ENCODE measurements at places on chromosomes 3 and 15.
A peak's percentile ranks its signal among the peaks of the same experiment; 100 is the strongest.

DNA sequence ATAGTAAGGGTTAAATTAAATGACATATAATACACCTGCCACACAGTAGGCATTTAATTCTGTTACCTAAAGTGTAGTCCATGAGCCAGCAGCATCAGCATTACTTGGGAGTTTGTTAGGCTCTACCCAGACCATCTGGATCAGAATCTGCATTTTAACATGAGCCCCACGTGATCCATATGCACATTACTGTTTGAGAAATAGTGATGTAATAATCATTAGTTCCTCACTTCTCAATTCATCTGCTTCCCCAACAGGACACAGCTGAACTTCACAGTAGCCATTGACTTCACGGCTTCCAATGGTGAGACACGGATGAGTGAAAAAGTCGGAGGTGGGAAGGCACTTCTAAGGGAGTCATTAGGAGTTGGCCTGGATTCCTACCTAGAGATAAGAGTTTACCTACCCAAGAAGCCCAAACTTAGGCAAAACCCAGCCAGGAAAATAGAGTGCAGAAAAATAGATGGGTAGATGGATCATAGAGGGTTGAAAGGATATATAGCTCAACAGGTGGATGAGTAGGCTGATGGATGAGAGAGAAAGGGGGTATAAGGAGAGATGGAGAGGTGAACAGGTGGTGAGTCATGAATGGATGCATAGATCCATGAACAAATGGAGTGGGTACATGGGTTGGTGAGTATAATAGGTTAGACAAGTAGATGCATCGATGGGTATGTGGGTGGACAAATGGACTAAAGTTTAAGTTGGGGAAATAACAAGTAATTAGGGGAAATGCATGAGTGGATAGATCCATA, 13.3 kb downstream of the CPNE9 start:
- no peak for DNase-seq

- no peak for DNase-seq
Measured at GRCh38 chr15:60087561-60087960, 83.5 kb downstream of the FOXB1 start.

DNA sequence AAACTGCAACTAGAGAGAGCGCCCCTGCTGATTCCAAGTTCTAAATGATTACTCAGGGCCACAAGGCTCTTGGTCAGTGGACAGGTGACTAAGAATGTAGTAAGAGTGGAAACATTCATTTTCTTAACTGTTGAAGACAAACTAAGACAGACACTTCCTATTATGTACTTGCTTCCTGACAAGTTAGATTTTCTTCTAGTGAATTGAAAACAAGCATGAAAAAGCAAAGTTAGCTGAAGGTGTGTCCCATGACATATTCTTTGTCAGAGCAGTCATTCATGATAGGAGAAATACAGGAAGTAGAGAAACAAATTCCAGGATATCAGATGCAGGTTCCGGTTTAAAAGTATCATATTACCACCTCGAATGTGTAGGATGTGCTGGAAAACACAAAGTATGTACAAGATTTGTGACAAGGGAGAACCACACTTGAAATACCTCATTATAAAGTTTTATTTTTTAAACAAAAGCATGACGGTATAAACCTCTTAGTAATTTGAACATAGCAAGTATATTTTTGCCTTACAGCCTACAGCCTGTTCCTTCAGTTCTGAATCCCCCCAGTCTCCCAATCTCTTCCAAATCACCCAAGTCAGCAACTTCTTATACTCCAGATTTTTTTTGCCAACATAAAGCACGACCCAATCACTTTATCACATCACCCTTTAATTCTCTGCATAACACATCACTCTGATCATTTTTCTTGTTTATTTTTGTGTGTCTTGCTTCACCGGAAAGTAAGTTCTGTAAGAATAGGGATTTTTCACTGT, 6.2 kb downstream of the TSPAN3 start:
- no peak for DNase-seq

DNA sequence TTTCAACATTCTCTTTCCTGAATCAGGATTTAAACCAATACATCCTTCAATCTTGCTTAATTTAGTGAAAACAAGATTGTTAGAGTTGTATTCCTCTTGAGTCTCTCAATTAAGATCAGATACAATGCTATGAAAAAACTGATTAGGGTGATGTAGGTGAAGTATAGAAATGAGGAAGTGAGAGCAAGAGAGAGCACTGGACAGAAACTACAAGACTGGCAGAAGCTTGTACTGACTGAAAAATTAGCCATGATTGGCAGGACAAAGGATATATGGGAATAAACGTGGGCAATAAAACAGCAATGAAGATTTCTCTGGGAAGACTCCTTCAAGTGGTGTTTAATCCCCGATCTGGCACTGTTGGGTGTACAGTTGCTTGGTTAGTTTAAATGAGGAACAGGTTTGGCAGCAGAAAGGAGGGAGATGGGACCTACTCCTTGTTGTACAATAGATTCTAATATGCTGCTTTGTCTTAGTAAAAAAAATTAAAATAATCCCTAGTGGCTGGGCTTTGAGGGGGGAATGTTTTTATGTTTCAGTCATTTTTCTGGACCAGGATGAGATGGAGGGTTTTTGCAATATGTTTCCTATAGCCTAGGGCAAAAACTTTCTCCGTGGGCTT, 252.7 kb downstream of the SLC9A9 start:
- DNase-seq = no peak

DNA sequence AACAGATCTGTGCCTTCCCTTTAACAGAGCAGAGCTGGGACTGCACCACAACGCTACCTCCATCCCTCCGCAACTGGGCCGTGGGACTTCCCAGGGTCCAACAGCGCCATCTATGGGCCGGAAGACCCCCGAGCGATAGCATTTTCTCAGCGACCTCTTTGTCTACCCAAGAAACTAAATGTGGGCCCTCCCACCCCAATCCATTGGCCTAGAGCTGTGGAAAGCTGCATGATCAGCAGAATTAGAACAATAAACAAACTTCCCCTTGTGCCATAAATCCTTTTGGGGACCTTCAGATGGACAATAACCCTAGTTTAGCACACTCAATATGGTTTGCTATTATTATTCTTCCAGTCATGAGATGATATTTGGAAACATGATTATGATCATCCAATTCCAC, 74.8 kb upstream of the NTRK3 start:
- peak; percentile 57 for DNase-seq

DNA sequence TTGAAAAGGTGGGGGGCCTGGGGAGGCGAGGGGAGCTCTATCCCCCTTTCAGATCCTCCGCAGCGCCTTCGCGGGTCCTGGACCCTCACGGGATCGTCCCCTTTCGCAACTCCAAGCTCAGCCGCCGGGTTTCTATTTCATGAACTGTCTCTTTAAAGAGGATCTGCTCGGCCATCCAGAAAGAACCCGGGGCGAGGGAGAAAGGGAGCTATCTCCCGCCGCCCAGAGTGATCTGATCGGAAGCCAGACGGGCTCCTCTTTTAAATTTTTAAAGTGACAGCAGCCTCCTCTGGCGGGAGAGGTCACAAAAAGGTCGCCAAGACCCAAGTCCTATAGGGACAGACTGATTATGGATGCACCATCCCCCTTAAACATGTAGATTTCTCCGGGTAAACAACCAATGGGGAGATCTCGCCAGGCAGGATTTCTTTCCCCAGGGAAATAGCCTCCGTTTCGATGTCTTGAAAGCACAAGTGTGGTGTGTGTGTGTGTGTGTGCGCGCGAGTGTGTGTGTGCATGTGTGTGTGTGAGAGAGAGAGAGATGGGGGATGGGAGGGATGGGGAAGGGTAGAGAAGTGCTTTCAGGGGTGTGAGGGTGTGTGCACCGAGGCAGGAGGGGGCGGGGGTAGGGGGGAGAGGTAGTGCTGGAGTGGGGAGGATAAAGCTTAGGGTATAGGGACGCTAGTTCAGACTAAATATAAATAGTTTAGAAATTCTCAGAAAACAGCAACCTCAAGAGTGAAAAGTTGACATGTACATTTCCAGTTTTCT, 516.1 kb downstream of the MECOM start:
- no peak for DNase-seq

- DNase-seq = no peak
Measured at GRCh38 chr3:9205345-9206143, 43.9 kb downstream of the SRGAP3 start.

- DNase-seq = no peak
Measured at GRCh38 chr3:31974964-31975363, 6.1 kb downstream of the OSBPL10 start.

GRCh38 chr3:30643763-30644462, 37.5 kb downstream of the TGFBR2 start:
- no peak for DNase-seq

GRCh38 chr3:62445275-62445674, 71.9 kb upstream of the FEZF2 start:
- no peak for DNase-seq

GRCh38 chr15:56454836-56455235, 10.1 kb downstream of the MNS1 start:
- DNase-seq = no peak

GRCh38 chr3:112561484-112561733, 353 bp downstream of the ATG3 start:
- DNase-seq = peak; percentile 55

DNA sequence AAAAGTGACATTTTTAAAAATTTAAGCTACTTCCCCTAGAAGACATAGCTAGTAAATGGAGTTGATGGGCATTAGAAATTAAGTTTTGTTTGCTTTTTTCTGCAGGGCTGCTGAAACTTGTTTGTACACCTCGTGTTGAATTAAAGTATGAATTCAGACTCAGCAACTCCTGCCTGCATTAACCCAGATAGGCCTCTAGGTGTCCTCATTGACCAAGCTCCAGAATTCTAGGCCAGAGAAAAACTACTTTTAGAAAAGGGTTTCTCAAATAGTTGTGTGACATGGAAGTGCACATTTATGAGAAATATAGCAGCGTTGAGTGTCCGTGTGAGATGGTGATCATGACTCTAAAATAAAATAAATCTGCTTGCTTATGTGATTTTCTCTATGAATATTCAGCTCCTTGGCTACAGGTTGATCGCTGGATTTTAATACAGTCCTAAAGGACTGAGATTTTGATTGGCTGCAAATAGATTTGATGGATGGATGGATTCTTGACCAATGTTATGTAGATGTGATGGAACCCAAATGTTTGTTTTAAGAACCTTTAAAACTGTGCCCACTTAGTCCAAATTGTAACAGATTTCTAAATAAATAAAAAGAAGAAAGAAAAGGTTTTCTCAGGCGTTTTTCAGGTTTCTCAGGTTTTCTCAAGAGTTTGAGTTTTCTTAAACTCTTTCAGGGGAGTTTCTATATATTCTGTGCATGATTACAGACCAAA, 39.4 kb upstream of the LMOD3 start:
- DNase-seq = no peak

DNA sequence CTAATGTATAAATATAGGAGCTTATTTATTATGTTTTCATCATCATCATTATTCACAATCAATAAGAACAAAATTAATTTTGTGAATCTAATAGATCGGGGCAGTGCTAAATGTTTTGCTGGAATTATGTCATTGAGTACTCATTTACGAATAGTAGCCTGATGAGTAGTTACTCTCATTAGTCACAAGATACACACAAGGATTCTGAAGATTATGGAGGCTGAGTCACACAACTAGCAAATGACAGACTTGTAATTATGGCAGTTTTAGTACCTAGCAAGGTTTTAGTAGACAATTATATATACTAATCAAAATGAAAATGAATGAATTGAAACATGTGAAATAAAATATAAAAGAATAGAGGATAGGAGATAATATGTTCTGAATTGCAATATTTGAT, 954.2 kb downstream of the CADM2 start:
- no peak for DNase-seq

- no peak for DNase-seq
Measured at GRCh38 chr3:113136071-113136470, 75.3 kb upstream of the BOC start.

- DNase-seq = peak; percentile 31
Measured at GRCh38 chr3:141561426-141562034, 74.7 kb downstream of the RASA2 start.

DNA sequence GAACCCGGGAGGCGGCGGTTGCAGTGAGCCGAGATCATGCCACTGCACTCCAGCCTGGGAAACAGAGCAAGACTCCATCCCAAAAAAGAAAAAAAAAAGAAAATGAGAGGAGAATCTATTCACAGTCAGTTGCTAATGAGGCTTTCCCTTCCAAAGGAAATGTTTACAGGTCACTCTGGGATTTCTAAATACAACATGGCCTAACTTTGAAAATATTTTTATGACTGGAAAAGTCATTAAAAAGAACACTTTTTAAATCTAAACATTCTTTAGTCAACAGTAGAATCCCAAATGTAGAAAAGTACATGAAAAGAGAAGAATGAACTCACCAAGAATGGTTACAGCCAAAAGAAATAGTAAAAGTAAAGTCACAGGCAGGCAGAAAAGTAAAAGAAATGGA, 78.6 kb downstream of the PLD1 start:
- DNase-seq = no peak

- DNase-seq = no peak
Measured at GRCh38 chr15:31555022-31555421, 228.4 kb downstream of the KLF13 start.

DNA sequence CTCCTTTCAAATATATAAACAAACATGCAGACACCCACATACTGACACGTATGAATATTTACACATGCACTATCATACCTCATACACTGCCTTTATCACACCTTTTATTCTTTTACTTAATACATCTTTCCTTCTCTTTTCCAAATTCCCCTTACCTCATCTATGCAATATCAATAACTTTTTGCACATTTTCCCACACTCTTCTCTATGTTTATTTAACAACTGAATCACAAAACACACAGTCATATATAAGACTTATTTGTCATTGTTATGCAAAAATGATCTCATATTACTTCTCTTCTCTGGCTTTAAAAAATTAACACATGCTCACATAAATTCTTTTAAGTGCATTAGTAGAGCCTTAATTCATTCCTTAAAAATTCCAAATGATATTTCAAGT, 461.4 kb downstream of the DIPK2A start:
- no peak for DNase-seq

DNA sequence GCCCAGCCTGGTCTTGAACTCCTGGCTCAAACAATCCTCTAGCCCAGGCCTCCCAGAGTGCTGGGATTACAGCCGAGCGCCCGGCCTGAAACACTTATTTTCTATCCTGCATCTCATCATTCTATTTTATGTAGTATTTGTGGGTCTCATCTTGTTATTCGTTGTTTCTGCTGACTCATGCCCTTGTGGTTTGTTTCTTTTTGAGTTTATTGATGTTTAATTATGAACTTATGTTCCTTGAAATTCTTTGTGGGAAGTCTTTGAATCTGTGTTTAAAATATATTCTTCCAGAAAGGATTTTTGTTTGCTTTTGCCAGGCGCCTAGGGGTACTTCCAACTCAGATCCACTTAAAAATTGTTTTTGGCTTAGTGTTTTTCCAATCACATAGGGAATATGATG, 78.3 kb upstream of the C15orf39 start:
- no peak for DNase-seq
